Dermis blood vessel endothelial cell (primary cell): ENCODE measurements at places on chromosomes 13 and 19. TPM values are rescaled to one million over a fixed set of nuclear protein-coding genes. Genes with fewer than 3 reads are reported as not detected.

- DNase-seq, result no peak
Measured at GRCh38 chr13:67318860-67319259, 88.7 kb upstream of the PCDH9 start.

DNA sequence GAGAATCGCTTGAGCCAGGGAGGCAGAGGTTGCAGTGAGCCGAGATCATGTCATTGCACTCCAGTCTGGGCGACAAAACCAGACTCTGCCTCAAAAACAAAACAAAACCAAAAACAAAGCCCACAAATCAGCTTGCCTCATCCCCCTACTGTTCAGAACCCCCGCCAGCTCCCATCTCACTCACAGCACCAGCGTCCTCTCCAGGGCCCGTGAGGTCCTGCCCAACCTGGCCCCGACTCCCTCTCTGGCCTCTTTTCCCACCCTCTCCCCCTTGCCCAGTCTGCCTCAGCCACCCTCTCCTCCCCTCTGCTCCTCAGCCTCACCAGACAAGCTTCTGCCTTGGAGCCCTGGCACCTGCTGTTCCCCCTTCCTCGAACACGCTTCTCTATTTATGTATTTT lies 3.8 kb downstream of the SLC8A2 start:
- DNase-seq, result no peak

DNA sequence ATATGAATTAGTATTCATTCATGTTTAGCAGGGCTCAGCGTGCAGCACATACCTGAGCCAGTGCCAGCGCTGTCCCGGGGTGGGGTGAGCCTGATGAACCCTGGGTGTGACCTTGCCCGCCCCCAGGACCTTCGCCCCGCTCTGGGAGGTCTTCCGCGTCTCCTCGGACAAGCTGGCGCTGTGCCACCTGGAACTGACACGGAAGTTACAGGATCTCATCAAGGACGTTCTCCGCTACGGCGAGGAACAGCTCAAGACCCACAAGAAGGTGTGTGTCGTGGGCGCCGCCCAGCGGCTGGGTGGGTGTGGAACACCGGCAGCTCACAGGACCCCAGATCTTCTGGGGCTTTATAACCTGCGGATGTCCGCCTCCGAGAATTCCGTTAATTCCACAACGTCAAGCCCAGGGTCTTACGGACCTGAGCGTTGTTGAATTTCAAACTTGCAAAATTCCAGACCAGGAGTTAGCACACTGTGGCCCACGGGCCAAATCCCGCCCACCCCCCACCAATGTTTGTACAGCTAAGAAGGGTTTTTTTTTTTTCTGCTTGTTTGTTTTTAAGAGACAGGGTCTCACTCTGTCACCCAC lies 15.4 kb downstream of the FCHO1 start:
- DNase-seq, result peak; percentile 88

- DNase-seq, result no peak
Measured at GRCh38 chr13:100530671-100531213, 57.8 kb downstream of the GGACT start.

DNA sequence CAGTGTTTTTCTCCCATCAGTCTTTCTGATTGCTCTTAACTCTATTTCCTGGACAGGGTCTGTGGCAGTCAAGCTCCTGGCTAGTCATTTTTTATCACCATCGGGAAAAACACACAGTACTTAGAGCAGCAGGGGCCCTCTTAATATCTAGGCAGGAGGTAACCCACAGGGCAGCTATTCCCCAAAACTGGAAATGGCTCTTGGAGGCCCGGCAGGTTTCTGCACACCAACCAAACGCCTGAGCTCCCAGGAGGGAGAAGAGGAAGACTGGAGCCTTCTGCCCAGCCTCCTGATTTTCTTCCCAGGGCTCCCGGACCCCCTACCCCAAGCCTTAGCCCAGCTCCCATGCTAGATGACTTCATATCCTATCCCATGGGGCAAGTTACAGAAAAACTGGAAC lies 49.3 kb upstream of the VSTM2B start:
- DNase-seq, result no peak

DNA sequence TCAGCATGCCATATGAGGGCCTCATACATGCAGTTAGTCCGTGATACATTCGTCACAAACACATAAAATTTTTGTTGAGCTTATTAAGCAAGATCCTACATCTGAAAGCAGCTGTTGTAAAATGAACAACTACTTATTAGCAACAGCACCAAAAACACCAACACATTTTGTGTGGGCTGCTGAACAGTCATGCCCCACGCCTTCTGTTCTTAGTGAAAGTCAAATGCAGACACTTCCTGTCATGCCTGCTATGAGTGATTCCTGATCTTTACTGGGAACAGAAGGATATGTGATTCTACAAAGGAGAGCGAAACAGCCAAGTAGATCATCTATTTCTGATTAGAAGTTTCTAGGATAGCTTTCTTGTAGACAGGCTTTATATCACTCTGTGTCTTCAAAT lies 4.2 kb upstream of the B3GLCT start:
- DNase-seq, result peak; percentile 28

DNA sequence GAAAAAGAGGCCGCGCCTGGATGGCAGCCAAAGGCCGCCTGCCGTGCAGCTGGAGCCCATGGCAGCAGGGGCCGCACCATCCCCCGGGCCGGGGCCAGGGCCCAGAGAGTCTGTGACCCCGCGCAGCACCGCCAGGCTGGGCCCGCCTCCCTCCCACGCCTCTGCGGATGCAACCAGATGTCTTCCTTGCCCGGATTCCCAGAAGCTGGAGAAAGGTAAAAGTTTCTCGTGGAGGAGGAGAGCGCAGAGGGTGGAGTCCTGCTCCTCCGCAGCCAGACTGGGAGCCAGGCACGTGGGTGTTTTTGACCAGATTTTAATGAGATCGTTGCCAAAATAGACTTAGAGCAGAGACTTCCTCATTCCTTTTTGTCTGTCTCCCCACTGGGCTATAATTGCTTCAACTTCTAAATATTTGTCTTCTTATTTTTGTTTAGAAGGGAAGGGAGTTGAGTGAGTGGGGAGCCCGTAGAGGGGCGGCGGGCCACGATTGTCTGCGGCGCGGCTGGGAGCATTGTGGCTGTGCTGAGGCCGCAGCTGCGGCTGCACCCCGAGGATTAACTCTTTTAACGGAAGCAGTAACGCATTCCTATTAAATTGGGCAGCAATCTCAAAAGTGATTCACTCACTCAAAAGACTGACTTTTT lies 22.8 kb upstream of the NDUFS7 start:
- DNase-seq, result peak; percentile 28

PSG11 gene
- total RNA-seq, result not detected in 2 replicates

CBLC gene
- not detected in 2 replicates for total RNA-seq

BCL3 gene
- total RNA-seq, result 3.2 and 6.3 TPM in 2 replicates

CFAP97D2 gene
- not detected in 2 replicates for total RNA-seq

GJB6 gene
- total RNA-seq, result not detected in 2 replicates

PDS5B gene
- total RNA-seq, result 35.7 and 40.2 TPM in 2 replicates
